Hematopoietic multipotent progenitor cell treated with erythropoietin and hydrocortisone succinate and interleukin-3 and kit ligand, for 8 days (in vitro differentiated cells): ENCODE measurements at places on chromosomes 5 and 9.
A peak's percentile ranks its signal among the peaks of the same experiment; 100 is the strongest.

- no peak for DNase-seq
Observed at GRCh38 chr9:126592461-126592860, 21.3 kb upstream of the LMX1B start.

DNA sequence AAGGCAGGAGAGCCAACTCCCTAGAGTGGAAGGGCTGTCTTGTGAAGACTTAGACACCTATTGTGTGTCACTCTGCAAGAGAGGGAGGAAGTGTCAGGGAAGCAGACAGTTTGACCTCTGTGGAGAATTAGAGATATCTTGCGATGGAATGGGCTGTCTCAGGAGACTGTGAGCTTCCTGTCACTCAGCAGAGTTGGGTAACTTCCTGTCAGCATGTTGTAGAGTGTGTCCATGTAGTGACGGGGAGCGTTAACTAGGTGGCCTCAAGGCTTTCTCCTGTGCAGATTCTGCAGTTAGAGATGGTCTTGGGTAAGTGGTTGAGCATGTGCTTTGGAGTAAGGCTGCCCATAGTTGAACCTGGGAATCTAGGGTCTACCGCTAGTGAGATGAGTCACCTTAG is 136.5 kb downstream of the KIF4B start:
- no peak for DNase-seq

- peak; percentile 63 for DNase-seq
Observed at GRCh38 chr9:124894741-124895170, 32.8 kb downstream of the ARPC5L start.

DNA sequence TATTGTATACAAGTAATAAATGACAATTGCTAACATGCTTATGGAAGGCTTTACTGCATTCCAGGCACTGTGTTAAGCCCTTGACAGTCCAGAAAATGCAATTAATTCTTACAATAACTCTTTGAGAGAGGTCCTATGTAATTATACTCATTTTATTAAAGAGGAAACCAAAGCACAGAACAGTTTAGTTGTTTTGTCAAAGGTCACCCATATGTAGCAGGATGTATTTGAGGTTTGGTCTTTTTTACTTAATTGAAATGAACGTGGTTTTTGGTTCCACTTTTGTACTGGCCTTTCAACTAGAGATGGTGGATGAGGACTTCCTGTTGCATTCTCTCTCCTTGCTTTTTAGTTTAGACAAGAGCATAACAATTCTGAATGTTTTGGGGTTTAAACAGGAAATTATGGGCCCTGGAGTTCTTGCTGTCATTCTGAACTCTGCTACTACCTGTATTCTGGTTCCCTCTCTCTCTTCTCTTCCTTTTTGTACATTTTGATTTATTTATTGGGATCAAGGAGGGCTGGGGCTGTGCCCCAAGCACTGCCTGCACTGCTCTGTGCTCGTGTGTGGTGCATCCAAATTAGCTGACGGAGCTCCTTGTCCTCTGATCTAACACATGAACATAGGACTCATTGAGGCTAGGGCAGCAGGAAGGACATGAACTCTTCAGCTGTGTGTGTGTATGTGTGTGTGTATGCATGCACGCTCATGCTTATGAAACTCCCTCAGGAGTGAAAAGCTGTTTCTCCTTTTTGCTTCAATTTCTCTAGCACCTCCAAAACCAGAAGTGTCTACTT is 47.4 kb downstream of the SLC28A3 start:
- no peak for DNase-seq

GRCh38 chr9:77697238-77697984 is 49.3 kb upstream of the GNA14 start:
- no peak for DNase-seq

DNA sequence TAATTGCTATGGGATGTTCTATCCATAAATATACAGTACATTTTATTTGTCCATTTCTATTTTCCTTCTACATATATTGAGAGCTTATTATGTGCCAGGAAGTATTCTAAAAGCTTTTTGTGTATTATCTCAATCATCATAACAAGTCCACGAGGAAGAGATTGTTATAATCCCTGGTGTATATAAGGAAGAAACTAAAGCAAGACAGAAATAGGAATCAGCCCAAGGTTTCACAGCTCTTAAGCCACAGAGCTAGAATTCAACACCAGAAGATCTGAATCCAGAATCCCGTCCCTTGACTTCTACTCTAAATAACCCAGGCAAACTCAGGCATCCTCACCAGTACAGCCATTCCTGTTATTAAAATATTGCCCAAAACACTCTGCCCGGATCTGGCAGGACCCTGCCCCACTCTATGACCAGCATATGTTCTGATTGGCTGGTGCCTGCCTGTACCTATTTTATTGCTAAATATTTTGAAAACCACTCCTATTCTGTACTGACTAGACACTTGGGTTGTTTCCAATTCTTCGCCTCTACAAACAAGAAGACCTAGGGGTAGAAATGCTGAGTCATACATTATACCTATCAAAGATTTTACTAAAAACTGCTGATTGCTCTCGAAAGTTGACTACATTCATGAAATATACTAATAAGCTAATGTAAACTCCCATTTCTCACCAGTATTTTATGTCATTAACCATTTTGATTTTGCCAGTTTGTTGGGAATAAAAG is 297.4 kb downstream of the ENC1 start:
- DNase-seq: no peak
